ENCODE measurements at places on chromosomes 7 and 10. TPM values are rescaled to one million over a fixed set of nuclear protein-coding genes. Genes with fewer than 3 reads are reported as not detected.

GNG11 gene
- 42.3 TPM for polyA plus RNA-seq

VIPR2 gene
- polyA plus RNA-seq, result 4.6 TPM

AIFM2 gene
- 12.3 TPM for polyA plus RNA-seq

GLI3 gene
- 0.51 TPM for polyA plus RNA-seq

UNCX gene
- polyA plus RNA-seq, result not detected

PIK3AP1 gene
- polyA plus RNA-seq, result 9.4 TPM

OR2A42 gene
- polyA plus RNA-seq, result 0.42 TPM

NRG3 gene
- 0.18 TPM for polyA plus RNA-seq

MSMB gene
- polyA plus RNA-seq, result not detected

FAM25A gene
- not detected for polyA plus RNA-seq

UTF1 gene
- not detected for polyA plus RNA-seq

TRRAP gene
- 5.8 TPM for polyA plus RNA-seq

NXPH1 gene
- not detected for polyA plus RNA-seq

LRGUK gene
- 0.07 TPM for polyA plus RNA-seq

GLRX3 gene
- polyA plus RNA-seq, result 67.3 TPM

CPVL gene
- 2.6 TPM for polyA plus RNA-seq

HTR5A gene
- not detected for polyA plus RNA-seq

LAMB4 gene
- polyA plus RNA-seq, result 0.17 TPM

CDC14C gene
- not detected for polyA plus RNA-seq

ANKRD16 gene
- 4.6 TPM for polyA plus RNA-seq

Measured in adipose tissue (tissue), 3 donors.